ENCODE measurements at places on chromosomes 5 and 9.

DNA sequence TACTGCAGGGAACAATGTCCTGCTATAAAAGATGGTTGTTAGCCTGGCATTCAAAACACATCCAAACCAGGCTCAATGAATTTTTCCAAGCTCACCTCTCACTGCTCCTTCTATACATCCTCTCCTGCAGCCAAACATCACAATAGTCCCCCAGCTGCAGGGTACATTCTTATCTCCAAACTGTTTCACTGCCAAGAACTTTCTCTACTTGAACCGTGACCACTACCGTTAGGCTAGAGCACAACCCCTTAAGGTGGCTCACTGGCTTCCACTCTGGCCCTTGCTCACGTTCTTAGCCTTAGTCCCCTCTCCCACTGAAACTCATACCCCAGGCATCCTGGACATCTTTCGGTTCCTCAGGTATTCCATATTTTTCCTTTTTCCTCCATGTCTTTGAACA, 29.0 kb upstream of the ANXA6 start:
- no peak for DNase-seq

DNA sequence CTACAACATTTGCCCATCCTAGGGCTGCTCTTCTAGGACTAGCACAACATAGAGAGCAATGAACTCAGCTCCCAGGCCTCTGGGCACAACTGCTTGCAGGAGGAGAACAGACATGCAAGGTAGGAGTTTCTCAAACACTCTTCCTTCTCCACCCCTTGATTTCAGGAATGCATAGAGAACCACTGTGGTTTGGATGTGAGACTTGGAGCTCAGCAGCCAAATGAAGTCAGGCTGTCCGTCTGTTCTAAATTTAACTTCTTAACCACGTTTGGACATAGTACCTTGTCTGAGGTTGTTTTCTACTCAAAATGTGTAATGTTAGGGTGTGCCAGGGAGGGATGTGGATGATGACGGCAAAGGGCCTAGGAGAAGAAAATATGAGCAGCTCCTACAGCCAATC, 515.1 kb upstream of the TNC start:
- DNase-seq = no peak

DNA sequence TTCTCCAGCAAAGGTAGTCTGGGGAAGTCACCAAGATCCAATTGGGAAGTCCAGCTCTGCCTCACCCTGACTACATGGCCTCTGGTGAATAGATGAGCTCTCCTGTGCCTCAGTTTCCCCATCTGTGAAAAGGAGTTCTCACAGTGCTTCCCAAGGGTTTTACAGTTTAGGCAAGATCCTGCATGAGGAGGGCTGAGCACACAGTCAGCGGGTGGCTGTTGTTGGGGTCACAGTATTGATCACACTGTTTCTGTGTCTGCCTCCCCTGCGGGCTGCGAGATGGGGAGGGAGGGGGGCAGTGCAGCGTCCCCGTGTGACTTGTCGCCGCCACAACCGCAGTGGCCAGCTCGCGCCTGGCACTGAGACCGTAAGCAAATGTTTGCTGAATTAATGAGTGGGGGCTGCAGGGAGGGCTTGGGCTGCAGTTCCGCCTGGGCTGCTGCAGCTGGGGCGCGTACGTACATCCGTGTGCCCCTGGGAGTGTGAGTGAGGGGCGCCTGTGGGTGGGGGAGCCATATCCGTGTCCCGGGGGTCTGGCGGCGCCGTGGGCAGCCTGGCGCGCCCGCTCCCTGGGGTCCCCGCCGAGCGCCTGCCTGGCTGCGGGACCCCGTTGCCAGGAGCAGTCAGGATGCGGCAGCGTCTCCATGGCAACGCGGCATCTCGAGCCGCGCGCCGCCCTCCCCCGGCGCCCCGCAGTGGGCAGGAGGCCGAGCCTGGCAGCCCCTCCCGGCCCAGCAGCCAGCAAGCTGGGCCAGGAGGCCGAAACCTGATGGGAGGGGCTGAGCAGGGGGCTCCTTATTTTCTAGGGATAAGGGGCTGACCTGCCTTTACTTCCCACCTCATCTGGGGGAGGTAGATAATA, 31.4 kb upstream of the PSD2 start:
- no peak for DNase-seq

GRCh38 chr5:40551496-40552491, 127.9 kb upstream of the PTGER4 start:
- no peak for DNase-seq

- DNase-seq = no peak
These were observed 1.0 kb upstream of the HK3 start for GRCh38 chr5:176899946-176900779.

GRCh38 chr5:123921193-123921592, 409.2 kb downstream of the CSNK1G3 start:
- no peak for DNase-seq

GRCh38 chr5:101160002-101160401, 256.9 kb upstream of the ST8SIA4 start:
- no peak for DNase-seq

GRCh38 chr5:119315516-119315949, 40.3 kb upstream of the TNFAIP8 start:
- no peak for DNase-seq

DNA sequence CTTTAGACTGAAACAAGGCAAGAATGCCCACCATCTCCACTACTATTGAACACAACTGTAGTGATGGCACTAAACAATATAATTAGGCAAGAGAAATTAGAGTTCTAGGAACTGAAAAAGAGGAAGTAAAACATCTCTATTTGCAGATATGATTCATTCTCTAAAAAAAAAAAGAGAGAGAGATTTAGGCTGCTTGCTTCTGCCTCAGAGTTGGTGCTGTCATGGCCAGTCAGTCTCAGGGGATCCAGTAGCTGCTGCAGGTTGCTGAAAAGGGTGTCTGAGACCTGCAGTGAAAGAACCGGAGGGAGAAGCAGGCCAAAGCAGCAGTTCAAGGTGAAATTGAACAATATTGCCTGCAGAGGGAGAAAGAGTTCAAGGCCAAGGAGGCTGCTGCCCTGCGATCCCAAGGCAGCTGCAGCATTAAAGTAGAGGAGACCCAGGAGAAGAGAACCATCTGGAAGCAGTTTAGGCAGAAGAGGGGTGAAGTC, 72.5 kb downstream of the AP3B1 start:
- DNase-seq = no peak

- no peak for DNase-seq
These were observed 47.5 kb upstream of the TLE4 start for GRCh38 chr9:79524266-79524665.
